ENCODE measurements at places on chromosomes 1 and 21.

DNA sequence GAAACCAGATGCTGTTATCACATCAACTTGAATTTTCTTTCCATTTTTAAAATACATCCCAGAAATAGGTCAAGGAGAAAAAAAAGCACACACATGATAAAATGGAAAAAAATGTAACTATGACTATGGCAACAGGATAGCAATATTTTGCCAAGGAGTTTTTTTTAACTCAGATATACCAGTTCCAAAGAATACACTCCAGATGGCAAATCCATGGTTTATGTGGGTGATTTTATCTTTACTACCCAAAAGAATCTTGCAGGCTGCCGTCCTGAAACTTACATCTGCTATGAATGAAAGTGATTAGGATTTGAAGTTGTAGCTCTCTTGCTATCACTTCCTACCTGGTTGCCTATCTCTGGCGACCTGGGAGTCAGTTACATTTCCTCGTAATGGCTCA, 91.0 kb upstream of the PLPPR4 start:
- no peak for DNase-seq

DNA sequence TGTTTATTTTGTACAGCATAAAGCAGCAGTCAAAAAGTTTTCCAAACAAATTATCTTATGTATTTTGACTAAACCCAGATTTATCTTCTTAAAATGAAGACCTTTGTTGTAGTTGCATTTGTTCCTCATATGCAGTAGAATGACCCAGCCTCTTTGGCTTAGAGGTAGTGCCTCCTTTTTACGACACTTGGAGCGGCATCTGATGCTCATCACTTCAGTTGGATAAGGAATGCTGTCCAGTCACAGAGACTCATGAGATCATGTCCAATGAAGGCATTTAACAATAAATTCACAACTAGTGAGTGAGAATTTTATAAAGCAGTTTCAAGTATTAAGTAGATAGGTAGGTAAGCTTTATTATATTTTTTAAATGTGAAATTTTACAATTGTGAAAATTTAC, 35.2 kb downstream of the PTPRC start:
- no peak for DNase-seq

DNA sequence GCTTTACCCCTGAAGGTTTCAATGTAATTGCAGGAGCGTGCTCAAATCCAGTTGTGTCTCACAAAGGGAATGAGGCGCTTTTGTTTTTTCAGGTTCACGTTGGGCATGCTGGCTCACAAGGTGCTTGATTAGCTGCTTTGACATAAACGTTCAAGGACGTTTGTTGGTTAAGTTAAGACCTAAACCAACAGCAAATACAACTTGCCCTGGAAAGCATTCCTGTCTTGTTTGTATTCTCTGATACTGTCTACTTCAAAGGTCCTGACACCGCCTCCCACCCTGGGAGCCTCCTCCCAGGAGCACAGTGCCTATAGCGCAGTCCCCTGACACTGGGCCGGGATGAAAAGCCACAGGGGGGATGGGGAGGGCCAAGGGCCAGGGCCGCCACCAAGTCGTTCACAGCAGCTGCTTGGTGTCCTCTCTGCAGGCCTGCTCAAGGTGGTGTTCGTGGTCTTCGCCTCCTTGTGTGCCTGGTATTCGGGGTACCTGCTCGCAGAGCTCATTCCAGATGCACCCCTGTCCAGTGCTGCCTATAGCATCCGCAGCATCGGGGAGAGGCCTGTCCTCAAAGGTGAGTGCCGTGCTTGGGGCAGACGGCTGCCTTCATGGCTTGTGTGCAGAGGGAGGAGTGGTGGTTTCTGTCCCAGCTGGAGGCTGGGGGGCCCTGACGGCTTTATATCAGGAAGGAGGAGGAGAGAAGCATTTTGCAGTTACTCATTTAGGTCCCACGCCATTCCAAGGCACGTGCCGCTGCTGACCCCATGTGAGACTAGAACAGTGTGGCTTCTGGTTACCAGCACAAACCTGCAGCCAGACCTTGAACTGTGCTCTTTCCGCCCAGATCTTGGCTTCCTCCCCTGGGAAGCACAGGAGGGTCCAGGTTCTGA, 6.1 kb downstream of the FAM3B start:
- no peak for DNase-seq

- DNase-seq: no peak
Measured at GRCh38 chr1:28447679-28448078, 58.2 kb upstream of the RCC1 start.

GRCh38 chr1:151846686-151847237, 6.8 kb downstream of the THEM5 start:
- DNase-seq: no peak

DNA sequence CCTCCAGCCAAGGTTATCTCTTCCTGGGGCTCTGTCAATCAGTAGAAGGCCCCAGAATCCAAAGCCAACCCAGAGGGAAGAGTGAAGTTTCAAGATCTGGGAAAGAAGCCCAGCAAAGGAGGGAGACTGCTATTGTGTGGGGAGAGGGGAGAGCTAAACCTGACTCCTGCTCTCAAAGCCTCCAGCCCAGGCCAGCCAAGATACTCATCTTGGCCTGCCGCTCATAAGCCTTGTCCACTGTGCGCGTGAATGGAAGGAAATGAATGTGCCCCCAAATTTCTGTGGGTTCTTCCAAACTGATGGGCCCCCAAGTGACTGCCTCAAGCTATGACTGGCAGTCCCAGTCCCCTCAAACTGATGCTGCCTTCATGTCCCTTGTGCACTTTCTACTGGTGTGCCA, 2.0 kb downstream of the PLXNA2 start:
- no peak for DNase-seq

Data from activated T-cell treated with anti-CD3 and anti-CD28 coated beads, Interleukin-2, amount 50 U/mL, for 4 hours (primary cell).